Stimulated activated naive B cell treated with anti-CD40 and anti-IgM and Interleukin-4, amounts not matched to agents 10 μg/mL and 1 μg/mL and 100 μg/mL, for 72 hours (primary cell): ENCODE measurements at places on chromosomes 12 and 14.

- no peak for DNase-seq
These were observed 48.7 kb upstream of the PZP start for GRCh38 chr12:9256758-9257405.

DNA sequence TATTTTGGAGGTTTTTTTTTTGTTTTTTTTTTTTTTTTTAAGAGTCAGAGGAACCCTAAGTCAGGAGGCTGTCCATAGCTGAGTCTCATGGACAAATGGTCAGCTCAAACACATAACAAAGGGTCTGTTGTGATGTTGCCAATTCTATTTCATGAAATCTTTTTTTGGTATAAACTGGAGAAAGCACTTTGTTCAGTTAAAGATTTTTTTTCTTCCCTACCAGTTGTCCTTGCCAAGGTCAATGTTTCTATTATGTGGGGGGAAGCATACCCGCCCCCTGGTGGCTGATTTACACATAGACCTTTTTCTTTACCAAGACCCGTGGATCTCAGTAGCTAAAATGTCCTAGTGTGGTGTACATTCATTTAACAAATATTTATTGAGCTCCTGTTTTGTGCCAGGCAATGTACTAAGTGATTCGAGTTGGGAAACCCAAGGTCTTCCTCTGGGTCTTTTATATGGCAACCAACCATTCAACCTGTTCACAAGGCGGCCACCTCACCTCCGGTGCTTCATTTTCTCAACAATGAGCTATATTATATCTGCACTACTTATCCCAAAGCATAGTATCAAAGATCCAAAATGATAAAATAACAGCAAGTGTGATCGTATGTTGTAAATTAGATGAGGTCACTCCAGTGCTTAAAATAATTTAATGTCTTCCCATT is 214.5 kb downstream of the PAH start:
- no peak for DNase-seq

DNA sequence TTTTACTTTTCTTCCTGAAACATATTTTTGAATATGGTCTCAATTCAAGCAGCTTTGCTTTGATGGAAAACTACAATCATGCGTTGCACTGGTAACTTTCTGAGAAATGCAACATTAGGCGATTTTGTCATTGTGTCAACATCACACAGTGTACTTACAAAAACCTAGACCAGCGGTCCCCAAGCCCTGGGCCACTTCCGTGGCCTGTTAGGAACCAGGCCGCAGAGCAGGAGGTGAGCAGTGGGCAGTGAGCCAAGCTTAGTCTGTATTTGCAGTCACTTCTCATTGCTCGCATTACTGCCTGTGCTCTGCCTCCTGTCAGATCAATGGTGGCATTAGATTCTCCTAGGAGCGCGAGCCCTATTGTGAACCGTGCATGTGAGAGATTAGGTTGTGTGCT is 163.7 kb upstream of the NOVA1 start:
- no peak for DNase-seq

GRCh38 chr12:8941691-8942478 is 7.6 kb downstream of the M6PR start:
- DNase-seq, result no peak

DNA sequence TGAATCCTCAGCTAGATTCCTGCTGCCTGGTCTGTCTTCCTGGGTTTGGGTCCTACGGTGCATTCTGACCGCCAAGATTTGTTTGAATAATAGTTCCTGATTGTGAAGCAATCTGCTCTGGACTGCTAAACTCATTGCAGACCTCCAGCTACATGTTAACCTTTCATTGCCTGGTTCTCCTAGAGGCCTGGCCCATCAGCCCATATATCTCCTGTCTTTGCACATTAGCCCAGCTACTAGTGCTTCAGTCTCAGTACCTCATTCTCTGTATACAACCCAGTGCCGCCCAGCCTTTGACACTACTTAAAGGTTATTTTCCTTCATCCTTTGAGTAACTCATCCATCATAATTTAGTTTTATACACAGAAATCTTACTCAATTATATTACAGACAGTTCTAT is 65.6 kb upstream of the GRIP1 start:
- no peak for DNase-seq

DNA sequence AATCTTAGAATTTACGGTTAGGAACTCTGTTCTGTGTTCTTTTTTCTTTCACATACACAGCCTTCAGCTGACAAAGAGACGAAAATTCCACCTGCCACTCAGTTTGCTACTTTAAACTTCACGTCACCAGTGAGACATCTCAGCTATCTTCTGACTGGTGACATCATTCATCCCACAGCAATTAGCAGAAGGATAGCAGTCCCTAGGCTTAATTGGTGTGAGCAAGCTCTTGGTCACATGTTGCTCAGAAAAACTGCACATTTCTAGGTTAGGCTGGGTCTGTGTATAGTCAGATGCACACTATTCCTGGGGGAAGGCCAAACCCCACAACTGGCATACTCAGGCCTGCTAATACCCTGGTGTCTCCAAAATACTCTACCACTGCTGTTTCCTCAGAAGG is 23.9 kb downstream of the SLC7A7 start:
- no peak for DNase-seq

DNA sequence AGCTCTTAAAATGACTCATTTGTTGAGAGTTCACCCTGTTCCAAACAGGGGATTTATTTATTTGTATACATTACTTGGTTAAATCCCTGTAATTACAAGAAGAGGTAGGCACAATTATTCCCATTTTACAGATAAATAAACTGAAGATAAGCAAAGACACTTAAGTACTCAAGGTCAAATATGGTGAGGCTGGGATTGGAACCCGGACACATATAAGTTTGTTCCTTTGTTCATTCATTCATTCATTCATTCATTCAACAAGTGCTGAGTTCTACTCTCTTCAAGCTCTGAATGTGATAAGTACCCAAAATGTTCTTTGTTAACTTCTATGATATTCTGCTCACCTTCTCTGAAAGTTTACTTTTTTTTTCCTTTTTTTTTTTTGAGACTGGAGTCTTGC is 2.4 kb upstream of the TRIM9 start:
- no peak for DNase-seq

DNA sequence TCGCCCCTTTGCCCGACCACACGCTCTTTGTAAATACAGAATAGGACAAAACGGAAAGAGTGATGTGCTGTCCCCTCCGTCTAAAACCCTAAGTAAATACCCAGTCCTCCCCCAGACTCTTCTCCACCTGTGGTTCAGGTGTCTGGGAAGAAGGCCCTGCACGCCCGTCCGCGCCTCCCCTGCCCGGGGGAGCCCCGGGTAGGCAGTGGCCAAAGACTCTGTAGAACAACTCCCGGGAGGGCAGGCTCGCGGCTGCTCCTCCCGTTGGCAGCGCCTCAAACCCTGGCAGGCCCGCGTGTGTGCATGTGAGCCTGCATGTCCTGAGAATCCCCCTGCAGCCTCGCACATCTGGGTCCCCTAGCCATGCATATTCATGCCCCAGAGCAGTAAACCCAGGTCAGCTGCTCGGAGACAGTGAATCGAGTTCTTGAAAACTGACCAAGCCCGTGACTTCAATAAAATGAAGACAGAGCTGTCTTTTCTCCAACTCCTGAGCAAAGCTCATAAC is 165.8 kb downstream of the MON2 start:
- DNase-seq, result peak; percentile 8
